Colonic mucosa (tissue), 4 donors: ENCODE measurements at places on chromosomes 7 and 10.

- H3K36me3 ChIP-seq: no peaks in the 10 kb centered on the region
- DNase-seq: no peak
- no peak overlapping the region for H3K4me3 ChIP-seq
- no peaks in the 10 kb centered on the region for H3K27me3 ChIP-seq
- H3K4me1 ChIP-seq: no peaks in the 10 kb centered on the region
These were observed 307.1 kb downstream of the MTERF1 start for GRCh38 chr7:91573405-91573804.

- no peak overlapping the region for H3K4me3 ChIP-seq
- DNase-seq: peak; percentile 25
- H3K4me1 ChIP-seq: no peaks in the 10 kb centered on the region
- no peaks in the 10 kb centered on the region for H3K36me3 ChIP-seq
These were observed 123.3 kb downstream of the PAXIP1 start for GRCh38 chr7:154879629-154880028.

GRCh38 chr10:44260286-44260928 is 124.5 kb downstream of the CXCL12 start:
- no peak overlapping the region for H3K27ac ChIP-seq
- DNase-seq: no peak
- no peak overlapping the region for H3K4me3 ChIP-seq
- H3K27me3 ChIP-seq: no peaks in the 10 kb centered on the region
- no peaks in the 10 kb centered on the region for H3K4me1 ChIP-seq
- H3K36me3 ChIP-seq: no peaks in the 10 kb centered on the region

DNA sequence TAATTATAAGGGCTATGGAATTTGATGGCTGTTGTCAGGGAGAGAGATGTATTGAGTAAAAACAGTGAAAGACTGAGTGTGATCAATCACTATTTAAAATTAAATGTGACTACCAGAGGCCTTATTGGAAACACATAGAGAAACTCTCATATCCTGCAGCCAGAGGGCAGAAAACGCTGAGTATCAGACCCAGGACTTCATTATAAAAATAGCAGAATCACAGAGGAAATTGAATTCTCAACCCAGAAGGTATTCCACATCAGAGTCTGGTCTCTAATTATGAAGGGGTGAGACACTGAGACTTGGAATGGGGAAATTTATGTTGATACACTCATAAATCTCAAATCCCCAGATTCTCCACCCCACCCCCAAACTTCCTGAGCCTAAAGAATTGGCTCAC is 69.5 kb upstream of the IL6 start:
- H3K27me3 ChIP-seq: no peaks in the 10 kb centered on the region
- H3K36me3 ChIP-seq: no peaks in the 10 kb centered on the region
- no peak overlapping the region for H3K27ac ChIP-seq

- DNase-seq: no peak
- no peak overlapping the region for H3K4me3 ChIP-seq
- H3K27me3 ChIP-seq: no peaks in the 10 kb centered on the region
- no peaks in the 10 kb centered on the region for H3K36me3 ChIP-seq
- no peaks in the 10 kb centered on the region for H3K4me1 ChIP-seq
These were observed 88.0 kb downstream of the DOCK1 start for GRCh38 chr10:126993208-126993607.

DNA sequence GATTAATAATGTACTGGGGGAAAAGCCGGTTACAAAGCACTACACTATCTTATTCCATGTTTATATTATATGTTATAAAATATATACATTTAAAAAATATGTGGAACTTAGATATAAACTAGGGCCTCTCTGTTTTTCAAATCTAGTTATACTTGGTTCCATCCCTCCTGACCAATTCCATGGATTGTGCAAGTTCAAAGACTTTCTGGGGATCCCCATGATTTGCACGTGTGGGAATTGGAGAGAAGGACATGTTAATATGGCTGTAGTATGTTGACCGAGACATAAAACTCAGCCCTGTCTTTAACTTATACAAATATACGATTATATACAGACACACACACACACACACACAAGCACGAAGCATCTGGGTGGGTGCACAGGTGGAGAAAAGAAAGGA is 18.8 kb upstream of the ECHDC3 start:
- H3K4me3 ChIP-seq: no peak overlapping the region
- no peak overlapping the region for H3K27ac ChIP-seq
- H3K27me3 ChIP-seq: no peaks in the 10 kb centered on the region
- DNase-seq: no peak
- no peaks in the 10 kb centered on the region for H3K36me3 ChIP-seq
- no peaks in the 10 kb centered on the region for H3K4me1 ChIP-seq

DNA sequence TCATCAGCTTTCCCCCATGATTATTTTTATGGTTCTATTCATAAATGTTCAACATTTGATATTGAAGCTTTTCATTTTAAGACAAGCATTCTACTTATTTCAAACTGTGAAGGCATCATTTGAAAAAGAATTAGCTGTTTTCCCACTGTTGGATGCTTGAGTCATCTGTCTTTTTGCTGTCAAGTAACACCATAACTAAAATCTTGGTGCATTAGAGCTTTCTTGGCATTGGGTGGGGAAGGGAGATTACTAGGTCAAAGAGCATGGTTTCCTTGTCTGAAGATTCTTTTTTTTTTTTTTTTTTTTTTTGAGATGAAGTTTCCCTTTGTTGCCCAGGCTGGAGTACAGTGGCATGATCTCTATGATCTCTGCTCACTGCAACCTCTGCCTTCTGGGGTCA is 68.5 kb downstream of the CTBP2 start:
- H3K36me3 ChIP-seq: no peaks in the 10 kb centered on the region
- H3K27ac ChIP-seq: no peak overlapping the region
- H3K4me1 ChIP-seq: peaks cover 5% of the 10 kb centered on the region
- H3K4me3 ChIP-seq: no peak overlapping the region
- H3K27me3 ChIP-seq: no peaks in the 10 kb centered on the region

GRCh38 chr7:41491883-41492471 is 210.9 kb downstream of the INHBA start:
- no peaks in the 10 kb centered on the region for H3K4me1 ChIP-seq
- H3K4me3 ChIP-seq: no peak overlapping the region
- no peak for DNase-seq
- no peak overlapping the region for H3K27ac ChIP-seq
- no peaks in the 10 kb centered on the region for H3K36me3 ChIP-seq

- H3K36me3 ChIP-seq: no peaks in the 10 kb centered on the region
- H3K27me3 ChIP-seq: no peaks in the 10 kb centered on the region
- H3K4me1 ChIP-seq: no peaks in the 10 kb centered on the region
- H3K27ac ChIP-seq: no peak overlapping the region
- no peak for DNase-seq
These were observed 456.4 kb upstream of the PFKP start for GRCh38 chr10:2610946-2611345.

DNA sequence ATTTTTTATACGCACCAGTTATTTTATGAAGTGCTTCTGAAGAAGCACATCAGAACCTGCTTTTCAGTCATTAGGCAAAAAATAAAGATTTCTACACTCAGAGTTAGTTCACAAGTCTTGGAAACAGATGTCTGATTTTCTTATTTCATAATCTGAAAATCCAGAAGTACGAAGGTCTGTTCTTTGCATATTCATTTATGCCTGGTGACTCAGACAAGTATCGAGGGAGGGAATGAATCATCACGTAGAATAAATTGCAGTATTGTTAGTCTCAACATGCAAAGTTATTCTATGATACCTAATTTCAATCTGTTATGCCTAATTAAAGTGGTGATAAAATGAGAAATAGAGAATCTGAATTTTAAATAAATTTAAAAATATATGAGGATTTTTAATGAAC is 113.6 kb upstream of the SEM1 start:
- H3K4me1 ChIP-seq: no peaks in the 10 kb centered on the region
- H3K4me3 ChIP-seq: no peak overlapping the region
- H3K36me3 ChIP-seq: no peaks in the 10 kb centered on the region
- H3K27me3 ChIP-seq: no peaks in the 10 kb centered on the region
- no peak overlapping the region for H3K27ac ChIP-seq
- no peak for DNase-seq

DNA sequence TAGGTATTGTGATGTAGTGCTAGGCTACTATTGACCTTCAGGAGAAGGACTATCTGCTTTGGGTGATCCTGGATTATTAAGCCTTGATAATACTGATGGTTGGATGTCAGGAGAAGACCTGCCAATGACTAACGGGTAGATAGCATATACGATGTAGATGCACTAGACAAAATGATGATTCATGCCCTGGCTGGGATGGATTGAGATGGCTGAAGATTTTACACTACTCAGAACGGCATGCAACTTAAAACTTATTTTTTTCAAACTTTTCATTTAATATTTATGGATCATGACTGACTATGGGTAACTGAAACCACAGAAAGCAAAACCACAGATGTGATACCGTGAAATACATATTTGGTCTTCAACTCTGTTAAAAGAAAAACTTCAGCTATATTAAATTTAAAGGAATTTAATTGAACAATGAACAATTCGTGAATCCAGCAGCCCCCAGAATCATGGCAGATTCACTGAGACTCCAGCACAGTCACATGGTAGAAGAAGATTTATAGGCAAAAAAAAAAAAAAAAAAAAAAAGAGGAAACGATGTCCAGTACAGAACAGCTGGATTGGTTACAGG is 124.6 kb upstream of the CDK13 start:
- H3K4me3 ChIP-seq: no peak overlapping the region
- H3K36me3 ChIP-seq: no peaks in the 10 kb centered on the region
- H3K4me1 ChIP-seq: no peaks in the 10 kb centered on the region
- no peak overlapping the region for H3K27ac ChIP-seq

DNA sequence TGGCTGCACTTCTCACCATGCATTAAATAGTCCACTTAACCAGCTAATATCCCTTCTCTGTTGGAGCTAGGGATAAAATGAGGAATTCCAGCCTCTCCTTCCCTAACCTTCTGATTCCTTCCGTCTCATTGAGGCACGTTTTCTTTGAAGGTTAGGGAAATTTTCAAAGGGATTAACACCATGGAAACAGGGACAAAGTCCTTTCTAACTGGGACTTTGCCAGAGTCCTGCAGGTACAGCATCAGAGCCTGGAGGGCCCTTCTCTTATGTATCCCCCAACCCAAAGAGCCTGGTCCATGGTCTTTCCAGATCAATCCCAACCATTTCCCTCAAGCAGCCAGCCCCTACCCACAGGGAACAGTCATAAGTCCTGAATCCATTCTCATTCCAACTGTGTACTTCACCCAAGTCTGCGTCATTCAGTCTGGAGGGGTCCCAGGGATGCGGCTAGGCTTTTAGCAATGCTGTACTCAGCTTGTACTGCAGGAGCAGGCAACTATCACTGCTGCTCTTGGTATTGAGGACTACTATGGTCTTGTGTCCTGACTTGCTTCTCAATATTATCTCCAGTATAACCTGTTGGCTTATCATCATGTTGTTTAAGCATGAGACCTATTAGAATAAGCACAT is 34.6 kb upstream of the CROT start:
- H3K4me1 ChIP-seq: no peaks in the 10 kb centered on the region
- H3K36me3 ChIP-seq: no peaks in the 10 kb centered on the region
- no peak for DNase-seq
- H3K27ac ChIP-seq: no peak overlapping the region
- H3K27me3 ChIP-seq: no peaks in the 10 kb centered on the region

GRCh38 chr7:28432105-28432504 is 19.8 kb downstream of the CREB5 start:
- no peak for DNase-seq
- H3K4me3 ChIP-seq: no peak overlapping the region
- H3K27me3 ChIP-seq: no peaks in the 10 kb centered on the region
- no peak overlapping the region for H3K27ac ChIP-seq
- no peaks in the 10 kb centered on the region for H3K4me1 ChIP-seq

DNA sequence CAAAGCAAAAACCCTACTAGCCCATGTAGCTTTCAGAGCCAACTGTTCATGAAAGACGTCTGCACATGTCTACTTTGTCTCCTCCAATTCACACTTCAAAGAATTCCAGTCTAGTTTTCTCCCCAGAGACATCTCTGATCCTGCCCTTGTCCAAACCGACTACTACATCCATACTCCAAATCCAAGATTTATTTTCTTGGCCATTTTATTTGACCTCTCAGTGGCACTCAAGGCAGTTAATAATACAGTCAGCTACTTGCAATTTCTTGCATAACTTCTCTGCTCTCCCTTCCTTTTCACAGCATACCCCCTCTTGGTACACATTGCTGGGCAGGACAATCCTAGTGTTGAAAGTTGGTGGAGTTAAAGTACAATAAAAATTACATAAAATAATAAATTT is 170.9 kb upstream of the INHBA start:
- H3K4me1 ChIP-seq: no peaks in the 10 kb centered on the region
- no peak for DNase-seq
- no peak overlapping the region for H3K27ac ChIP-seq
- H3K36me3 ChIP-seq: no peaks in the 10 kb centered on the region
- H3K27me3 ChIP-seq: no peaks in the 10 kb centered on the region

GRCh38 chr10:46040004-46040403 is 6.1 kb downstream of the MSMB start:
- no peaks in the 10 kb centered on the region for H3K27me3 ChIP-seq
- no peaks in the 10 kb centered on the region for H3K36me3 ChIP-seq
- no peak for DNase-seq
- H3K4me1 ChIP-seq: no peaks in the 10 kb centered on the region
- no peak overlapping the region for H3K4me3 ChIP-seq
- H3K27ac ChIP-seq: no peak overlapping the region

DNA sequence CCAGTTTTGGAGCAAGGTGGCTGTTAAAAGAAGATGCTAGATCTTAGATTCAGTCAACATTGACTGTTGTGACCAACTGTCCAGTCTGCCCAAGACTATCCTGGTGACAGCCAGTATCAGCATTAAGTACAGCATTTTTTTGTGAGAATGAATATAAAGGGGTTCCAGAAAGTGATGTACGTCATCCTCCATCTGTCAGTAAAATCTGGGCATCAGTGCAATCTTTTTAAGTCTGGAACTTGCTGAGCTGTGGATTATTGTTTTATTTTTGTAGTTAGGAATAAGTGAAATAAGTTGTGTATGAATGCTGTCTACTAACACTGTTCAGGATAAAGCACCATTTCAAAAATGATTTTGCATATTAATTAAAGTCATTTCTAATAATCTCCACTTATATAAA is 1020.0 kb upstream of the GHITM start:
- H3K4me1 ChIP-seq: no peaks in the 10 kb centered on the region
- H3K36me3 ChIP-seq: no peaks in the 10 kb centered on the region
- no peak overlapping the region for H3K27ac ChIP-seq
- no peaks in the 10 kb centered on the region for H3K27me3 ChIP-seq
- no peak overlapping the region for H3K4me3 ChIP-seq
- DNase-seq: no peak

- H3K36me3 ChIP-seq: no peaks in the 10 kb centered on the region
- H3K27ac ChIP-seq: no peak overlapping the region
- H3K4me3 ChIP-seq: no peak overlapping the region
- H3K27me3 ChIP-seq: no peaks in the 10 kb centered on the region
- no peak for DNase-seq
- H3K4me1 ChIP-seq: no peaks in the 10 kb centered on the region
These were observed 631.5 kb upstream of the NRP1 start for GRCh38 chr10:33965795-33966581.

DNA sequence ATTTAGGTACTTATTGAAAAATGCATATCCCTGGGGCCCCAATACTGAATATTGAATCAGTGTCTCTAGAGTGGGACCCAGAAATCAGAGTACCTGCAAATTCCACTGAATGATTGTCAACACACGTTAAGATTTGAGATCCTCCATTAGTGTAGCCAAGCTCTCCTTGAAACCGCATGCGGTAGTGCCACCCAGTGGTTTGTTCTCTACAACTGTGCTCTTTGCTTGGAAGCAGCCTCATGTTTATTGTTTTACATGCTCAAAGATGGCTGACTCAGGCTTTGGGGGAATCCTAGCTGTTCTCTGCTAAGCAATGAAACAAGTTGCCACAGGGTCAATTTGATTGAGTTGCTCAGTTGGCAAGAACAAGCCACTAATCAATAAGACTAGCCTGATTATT is 340.2 kb upstream of the CELF2 start:
- H3K4me3 ChIP-seq: no peak overlapping the region
- peak; percentile 57 for DNase-seq
- H3K4me1 ChIP-seq: no peaks in the 10 kb centered on the region
- no peak overlapping the region for H3K27ac ChIP-seq
